ENCODE measurements at places on chromosomes 4 and X.

GRCh38 chrX:124407226-124407625, 60.9 kb downstream of the SH2D1A start:
- DNase-seq = no peak

GRCh38 chr4:25290490-25291067, 22.0 kb upstream of the ZCCHC4 start:
- no peak for DNase-seq

DNA sequence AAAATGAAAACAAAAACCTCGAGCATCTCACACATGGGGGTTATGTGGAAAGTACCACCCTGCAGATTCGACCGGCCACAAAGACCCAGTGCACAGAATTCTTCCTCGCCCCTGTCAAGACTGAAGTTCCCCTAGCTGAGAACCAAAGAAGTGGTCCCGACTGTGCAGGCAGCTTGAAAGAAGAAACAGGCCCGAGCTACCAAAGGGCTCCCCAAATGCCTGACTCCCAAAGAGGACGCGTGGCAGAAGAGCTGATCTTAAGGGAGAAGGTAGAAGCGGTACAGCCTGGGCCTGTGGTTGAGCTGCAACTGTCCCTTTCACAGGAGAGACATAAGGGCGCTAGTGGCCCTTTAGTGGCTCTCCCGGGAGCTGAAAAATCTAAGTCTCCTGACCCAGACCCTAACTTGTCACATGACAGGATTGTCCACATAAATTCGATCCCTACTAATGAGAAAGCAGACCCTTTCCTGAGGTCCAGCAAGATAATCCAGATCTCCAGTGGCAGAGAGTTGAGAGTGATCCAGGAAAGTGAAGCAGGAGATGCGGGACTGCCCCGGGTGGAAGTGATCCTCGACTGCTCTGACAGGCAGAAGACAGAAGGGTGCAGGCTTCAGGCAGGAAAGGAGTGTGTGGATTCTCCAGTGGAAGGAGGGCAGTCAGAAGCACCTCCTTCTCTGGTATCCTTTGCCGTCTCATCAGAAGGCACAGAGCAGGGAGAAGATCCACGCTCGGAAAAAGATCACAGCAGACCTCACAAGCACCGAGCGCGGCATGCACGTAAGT, 108.8 kb upstream of the MYOZ2 start:
- no peak for DNase-seq

GRCh38 chr4:78162821-78163220, 105.7 kb downstream of the FRAS1 start:
- DNase-seq = no peak

GRCh38 chrX:150627957-150628356, 59.5 kb downstream of the MTM1 start:
- no peak for DNase-seq

DNA sequence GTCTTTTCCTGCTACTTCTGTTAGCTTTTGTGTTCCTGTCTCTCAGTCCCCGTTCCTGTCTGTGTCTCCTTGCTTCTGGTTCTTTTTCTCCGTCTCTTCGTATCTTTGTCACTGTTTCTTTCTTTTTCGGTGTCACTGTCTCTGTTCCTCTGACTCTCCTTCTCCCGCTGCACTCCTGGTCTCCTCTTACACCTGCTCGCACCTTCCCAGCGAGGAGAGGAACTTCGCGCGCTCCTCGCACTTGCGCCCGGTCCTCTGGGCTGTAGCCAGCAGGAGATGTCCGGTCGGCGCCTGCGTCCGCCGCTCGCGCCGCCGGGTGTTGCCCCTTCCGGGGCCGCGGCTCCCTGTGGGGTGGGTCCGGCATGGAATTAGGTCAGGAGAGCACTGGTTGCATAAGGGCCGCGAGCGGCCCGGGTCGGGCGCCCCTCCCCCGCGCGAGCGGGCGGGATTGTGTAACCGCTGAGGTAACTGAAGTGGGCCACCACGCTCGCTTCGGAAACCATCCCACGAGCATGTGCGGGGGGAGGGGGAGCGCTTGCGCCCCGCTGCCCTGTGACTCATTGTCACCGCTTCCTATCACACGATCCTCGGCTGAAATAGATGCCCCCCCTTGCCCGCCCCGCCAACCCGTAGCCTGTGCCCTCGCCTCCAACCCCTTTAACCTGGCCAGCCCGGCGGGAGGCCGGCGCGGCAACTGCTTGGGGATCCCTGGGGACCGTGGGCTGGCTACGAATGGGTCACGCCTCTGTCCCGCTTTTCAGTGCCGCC, 1.6 kb downstream of the LONRF3 start:
- peak; percentile 85 for DNase-seq

DNA sequence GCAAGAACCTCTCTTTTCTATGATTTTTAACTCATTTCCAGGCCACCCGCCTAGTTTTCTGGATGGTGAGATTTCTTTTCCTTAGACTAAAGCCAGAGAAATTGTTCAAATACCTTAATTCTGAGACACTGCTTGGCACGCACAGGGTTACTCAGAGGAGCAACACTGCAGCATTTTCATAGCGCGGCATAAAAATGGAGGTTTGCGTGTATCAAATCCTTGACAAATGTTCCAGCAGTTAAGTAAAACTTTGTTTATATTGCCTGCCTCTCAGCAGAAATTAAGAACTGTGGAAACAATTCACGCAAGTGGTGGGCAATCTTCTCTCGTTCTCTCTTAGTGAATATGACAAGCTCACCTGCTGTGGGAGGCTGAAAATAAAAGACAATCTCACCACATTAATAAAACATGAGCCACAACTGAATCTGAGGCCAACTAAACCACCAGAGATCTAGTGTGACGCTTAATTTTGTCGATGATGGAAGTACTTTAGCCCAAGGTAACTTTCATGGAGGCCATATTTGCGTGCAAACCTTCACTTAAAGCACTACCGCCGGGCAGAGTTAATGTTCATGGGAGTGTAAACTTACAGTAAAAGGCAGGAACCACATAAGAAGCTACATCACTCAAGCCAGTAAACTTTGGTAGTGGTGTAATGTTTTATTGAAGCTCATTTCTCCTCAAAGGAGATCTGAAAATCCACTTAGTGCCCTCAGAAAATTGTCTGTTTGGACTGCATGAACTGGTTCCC, 894.8 kb upstream of the EPHA5 start:
- DNase-seq = no peak

DNA sequence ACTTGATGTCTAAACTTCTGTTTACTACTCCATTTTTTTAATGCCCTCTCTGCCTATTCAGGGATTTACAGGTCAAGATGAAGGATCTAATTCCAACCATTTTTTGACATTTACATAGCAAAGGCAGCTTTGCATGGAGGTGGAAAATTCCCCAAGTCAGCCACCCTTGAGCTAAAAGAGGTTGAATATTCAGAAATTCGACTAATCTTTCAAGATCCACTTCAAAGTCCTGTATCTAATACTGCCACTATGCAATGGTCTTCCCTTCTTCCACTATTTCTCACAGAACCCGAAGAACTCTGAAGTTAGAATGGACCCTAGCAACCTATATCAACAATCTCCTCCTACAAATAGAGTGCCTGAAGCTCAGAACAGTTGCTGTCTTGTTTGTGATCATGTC, 21.6 kb downstream of the CFAP97 start:
- no peak for DNase-seq

- no peak for DNase-seq
These were observed 4.0 kb downstream of the SRPX start for GRCh38 chrX:38216642-38217041.
